MG63 (cell line): ENCODE measurements at places on chromosomes 2 and 18.

DNA sequence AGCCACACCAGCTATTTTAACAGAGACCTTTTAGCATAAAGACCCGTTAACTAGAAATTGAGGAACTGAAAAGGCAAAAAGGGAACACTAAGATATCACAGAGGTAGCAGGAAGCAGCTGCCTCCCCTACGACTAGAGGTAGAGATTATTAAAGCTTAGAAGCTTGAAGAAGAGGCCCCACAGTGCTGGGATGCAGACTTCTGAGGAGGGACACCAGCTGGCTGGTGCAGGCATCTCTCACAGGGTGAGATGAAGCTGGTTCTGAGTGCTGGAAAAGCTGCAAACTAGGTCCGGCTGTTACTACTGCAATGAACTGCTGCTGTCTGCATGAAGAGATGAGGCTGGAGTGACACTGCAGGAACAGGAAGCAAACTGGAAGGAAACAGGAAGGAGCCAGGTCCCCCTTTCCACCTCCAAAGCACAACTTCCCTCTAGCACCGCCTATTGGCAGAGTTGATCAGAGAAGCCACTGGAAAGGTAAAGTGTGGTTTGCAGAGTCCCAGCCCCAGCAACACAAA, 61.2 kb upstream of the MRPS9 start:
- no peak for DNase-seq

DNA sequence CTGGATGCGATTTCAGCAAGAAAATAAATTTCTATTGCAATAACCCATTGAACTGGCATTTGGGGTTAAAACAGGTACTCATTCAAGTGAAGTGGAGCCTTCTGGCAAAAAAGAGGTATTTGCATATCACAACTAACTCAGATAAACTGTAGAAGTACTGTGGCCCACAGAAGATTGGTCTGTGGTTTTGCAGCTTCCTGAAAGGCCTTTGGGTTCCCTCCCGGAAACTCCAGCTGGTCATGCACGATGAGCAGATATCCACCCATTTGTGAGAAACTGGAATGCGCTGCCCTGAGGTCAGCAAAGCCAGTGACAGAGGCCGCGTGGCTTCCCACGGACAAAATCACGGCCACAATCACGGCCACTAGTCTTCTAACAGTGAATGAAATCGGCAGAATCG, 106.3 kb downstream of the EPHA4 start:
- no peak for DNase-seq

GRCh38 chr2:195842932-195843331, 185.9 kb downstream of the SLC39A10 start:
- no peak for DNase-seq

DNA sequence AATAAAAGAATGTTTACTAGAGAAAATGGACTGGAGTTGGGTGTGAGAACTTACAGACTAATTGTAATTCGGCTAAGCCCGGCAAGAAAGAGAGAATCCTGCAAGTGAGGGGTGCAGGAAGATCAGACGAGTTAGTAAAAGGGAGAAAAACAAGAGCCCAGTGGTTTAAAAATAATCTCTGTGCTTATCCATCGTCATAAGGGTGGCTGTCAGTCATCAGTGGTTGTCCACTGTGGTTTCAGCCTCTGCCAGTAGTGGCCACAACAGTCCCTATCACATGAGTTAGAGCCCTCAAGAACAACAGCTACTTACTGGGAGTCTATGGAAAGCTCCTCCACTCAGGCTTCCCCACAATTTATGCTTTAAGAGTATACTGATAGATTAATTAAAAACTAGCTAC, 239.8 kb downstream of the SETBP1 start:
- no peak for DNase-seq

DNA sequence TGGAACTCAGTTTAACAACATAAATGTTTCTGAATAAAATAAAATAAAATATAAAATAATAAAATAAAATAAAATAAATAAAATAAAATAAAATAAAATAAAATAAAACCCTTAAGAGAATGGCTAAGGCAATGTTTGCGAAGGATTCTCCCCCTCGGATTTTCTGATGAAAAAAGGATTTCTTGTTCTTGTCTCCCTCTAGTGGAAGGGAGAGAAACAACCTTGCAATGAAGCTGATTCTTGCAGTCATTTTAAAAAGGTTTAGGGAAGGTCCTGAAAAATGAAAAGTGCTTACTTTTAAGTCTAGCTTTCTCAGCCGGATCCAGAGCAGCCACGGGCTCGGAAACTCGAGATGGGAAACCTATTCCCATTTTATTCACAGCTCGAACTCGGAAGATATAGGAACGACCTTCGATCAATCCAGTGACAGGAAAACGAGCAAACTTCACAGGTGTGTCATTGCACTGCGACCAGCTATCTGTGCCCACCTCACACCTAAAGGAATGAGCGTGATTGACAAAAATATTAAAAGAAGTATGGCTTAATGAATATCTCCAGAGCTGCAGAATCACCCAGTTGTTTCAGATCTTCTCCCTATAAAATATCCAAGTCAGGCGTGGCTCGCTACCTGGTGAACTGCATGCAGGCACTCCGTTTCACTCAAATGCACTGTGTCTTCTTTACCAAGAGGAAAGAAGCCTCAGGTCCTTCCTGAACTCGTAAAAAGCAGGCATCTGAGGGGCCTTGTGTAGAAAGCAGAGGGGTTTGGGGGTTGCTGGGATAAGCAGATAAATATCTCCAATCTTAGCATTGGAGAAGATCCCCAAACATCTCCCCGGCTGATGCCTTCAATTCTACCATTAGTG, 68.1 kb downstream of the MYOM1 start:
- DNase-seq: no peak

DNA sequence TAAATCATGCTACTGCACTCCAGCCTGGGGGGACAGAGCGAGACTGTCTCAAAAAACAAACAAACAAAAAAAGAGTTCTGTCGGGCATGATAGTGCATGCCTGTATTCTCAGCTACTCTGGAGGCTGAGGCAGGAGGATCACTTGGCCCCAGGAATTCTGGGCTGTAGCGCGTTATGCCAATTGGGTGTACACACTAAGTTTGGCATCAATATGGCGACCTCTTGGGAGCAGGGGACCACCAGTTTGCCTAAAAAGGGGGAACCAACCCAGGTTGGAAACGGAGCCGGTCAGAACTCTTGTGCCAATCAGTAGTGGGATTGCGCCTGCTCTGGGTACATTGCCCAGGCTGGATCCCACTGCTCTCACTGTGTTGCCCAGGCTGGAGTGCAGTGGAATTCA, 49.7 kb downstream of the SDC1 start:
- no peak for DNase-seq

- DNase-seq: no peak
Measured at GRCh38 chr2:69116438-69116837, 103.5 kb downstream of the ANTXR1 start.

DNA sequence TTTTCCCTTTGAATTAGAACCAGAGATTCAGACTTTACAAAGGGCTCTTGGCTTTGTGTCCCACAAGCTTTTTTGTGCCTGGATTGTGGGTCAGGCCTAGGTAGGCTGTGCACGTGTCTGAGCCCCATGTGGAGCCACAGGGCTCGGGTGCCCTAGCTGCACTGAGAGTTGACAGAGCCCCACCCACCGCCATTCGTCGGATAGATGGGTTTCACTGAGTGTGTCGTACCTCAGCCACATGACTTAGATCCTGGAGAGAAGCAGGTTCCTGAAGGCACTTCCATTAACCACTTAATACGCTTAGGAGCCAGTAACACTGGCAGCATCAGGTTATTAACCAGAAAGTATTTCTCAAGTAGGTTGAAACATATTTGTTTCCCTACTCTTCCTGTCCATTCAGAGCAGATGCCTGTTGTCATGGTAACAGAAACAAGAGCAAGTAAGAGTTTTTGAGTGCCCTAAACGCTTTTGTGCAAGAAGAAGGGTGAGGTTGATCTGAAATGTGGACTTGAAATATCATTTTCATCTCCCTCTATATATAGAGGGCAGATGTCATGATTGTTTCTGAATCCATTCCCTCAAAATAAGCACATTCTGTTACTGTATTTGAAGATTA, 30.0 kb downstream of the ADCYAP1 start:
- no peak for DNase-seq

- DNase-seq: no peak
Measured at GRCh38 chr18:47179520-47179919, 3.4 kb upstream of the IER3IP1 start.

DNA sequence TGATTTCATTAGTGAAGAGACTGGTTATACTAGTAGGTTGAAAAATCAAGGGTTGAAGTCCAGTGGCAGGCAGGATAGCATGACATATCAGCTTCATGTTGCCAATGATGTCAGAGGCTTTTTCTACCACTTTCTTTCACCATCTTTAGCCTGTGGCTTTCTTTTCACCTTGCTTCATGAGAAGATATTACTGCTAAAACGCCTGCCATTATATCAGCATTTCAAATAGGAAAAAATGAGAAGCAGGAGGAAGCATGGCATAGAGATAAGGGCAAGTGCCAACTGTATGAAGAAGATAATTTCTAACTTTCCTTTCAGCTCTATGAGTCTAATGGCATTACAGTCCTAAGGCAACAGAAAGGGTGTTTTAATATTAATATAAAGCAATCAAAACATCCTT, 270.2 kb upstream of the SYT4 start:
- DNase-seq: no peak

GRCh38 chr2:60268661-60269060, 284.8 kb downstream of the BCL11A start:
- no peak for DNase-seq

DNA sequence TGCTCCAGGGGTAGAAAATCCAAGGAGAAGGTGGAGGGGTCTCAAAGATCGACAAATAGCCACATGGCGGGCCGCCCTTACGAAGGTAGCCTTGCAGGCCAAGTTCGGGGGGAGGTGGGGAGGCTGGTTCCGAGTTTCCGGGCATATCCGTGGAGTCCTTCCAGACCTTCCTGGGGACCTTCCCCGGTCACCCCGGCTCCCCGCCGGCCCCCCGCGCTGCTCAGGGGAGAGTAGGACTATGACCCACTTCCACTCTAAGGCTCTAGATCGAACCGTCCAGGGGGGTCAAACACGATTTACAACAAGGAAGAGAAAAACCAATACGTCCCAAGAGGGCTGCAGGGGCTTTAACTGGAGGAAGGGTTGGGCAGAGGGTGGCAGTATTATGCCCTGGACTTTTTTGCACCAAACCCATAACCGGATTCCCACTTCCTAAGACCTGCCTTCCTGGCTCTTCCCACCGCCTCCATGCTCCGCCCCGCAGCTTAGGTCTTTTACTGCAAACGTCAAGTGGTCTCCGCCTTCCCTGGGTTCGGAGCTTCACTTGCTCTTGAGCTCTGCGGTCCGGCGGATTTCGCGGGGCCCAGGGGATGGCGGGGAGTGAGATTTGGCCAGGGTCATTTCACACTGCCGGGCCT, 779 bp upstream of the LYPD6 start:
- peak; percentile 67 for DNase-seq

DNA sequence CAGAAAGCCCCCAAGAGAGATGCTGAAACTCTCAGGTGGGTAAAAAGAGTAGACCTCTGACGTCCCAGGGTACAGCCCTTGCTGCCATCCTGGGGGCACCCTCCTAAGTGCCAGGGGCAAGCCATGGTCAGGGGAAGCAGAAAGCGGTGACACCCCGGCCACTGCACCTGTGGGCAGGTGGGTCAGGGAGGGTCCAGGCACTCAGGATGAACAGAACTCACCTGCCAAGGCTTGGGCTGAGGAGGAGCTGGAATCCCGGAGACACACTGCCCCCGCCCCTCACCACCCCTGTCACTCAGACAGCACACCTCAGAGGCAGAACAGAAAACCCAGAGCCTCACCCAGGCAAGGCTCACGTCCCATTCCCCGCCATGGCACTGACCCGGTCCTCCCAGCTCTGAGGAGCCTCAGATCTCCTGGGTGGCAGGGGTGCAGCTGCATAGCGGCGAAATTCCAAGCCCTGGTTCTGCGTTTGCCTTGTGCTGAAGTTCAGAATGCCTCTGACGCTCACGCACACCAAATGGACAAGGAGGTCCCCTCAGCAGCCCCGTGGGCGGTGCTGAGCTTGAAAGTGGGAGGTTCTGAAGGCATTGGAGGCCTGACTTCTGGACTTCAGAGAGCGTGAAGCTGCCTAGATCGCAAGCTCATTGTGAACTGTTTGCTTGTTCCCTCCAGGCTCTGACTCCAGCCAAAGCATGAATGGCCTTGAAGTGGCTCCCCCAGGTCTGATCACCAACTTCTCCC, 4.3 kb downstream of the GPR17 start:
- no peak for DNase-seq

DNA sequence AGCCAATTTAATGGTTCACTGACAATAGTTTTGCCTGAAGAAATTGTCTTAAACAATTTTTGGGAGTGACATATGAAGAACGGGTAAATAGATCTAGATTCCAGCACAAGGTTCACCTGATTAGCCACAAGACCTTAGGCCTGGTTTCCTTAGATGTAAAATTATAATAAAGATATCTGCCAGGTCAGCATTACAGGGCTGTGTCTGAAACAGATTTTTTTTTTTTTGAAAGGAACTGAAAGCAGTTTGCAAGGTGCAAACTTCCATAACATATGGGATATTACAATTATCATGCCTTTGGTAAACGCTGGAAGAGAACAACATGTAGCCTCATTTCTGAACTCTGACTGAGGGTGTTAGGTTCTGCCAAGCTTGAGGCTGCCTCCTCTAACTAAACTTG, 599.4 kb downstream of the ERBB4 start:
- no peak for DNase-seq

DNA sequence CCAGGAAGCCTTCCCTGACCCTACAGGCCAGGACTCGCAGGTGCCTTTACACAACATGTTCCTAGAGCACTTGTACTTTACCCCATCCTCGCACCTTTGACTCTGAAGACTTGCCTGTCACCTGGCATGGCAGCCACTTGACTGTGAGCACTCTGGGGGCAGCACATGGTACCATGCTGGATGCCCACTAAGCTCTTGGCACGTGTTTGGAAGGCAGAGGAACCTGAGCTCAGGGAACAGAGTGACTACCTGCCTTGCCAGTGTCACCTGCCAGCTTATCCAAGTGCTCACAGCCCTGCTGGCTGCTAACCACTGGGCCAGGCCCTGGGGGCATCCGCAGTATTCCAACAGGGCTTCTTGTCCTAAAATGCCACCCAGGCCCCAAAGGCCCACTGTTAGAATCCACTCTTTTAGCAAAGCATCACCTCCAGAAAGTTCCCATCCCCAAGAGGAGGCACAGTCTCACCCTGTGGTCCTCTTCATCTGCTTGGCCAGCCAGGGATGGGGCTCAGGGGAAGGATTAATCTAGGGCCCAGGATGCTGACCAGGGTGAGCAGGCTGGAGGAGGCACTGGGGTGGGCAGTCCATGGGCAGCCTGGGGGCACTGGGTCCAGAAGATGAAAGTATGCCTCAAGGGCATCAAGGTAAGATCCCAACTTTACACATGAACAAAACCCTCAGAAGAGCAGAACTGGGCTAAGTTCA, 57.0 kb downstream of the ZBTB7C start:
- DNase-seq: no peak

- DNase-seq: no peak
Measured at GRCh38 chr2:217969588-217969987, 33.2 kb downstream of the TNS1 start.

- DNase-seq: no peak
Measured at GRCh38 chr2:9739531-9739964, 103.7 kb upstream of the TAF1B start.

- DNase-seq: no peak
Measured at GRCh38 chr2:112995346-112995920, 9.8 kb upstream of the IL36A start.

GRCh38 chr18:2903006-2903405, 56.2 kb downstream of the EMILIN2 start:
- DNase-seq: peak; percentile 81
